ENCODE measurements at places on chromosomes 5 and 9. TPM values are rescaled to one million over a fixed set of nuclear protein-coding genes. Genes with fewer than 3 reads are reported as not detected.

The FAM81B gene
- total RNA-seq, result not detected

The BASP1 gene
- total RNA-seq, result not detected

The SLCO6A1 gene
- not detected for total RNA-seq

The LHX3 gene
- total RNA-seq, result not detected

The JADE2 gene
- 58.1 TPM for total RNA-seq

The SLC1A3 gene
- total RNA-seq, result 0.95 TPM

The FOXD4L4 gene
- not detected for total RNA-seq

The AQP3 gene
- total RNA-seq, result 326 TPM

The RAD17 gene
- total RNA-seq, result 18.4 TPM

The DCTN3 gene
- 70.1 TPM for total RNA-seq

The FGFR4 gene
- 43.0 TPM for total RNA-seq

The ADAMTS6 gene
- 13.2 TPM for total RNA-seq

The GARIN3 gene
- not detected for total RNA-seq

The FAM153A gene
- not detected for total RNA-seq

The ADGRD2 gene
- not detected for total RNA-seq

The LECT2 gene
- not detected for total RNA-seq

The IL13 gene
- total RNA-seq, result not detected

The NTNG2 gene
- total RNA-seq, result 0.18 TPM

The DNAJA1 gene
- 45.0 TPM for total RNA-seq

The SOX30 gene
- 1.8 TPM for total RNA-seq

The GHR gene
- 2.5 TPM for total RNA-seq

The ENC1 gene
- total RNA-seq, result 47.9 TPM

The GKAP1 gene
- 7.5 TPM for total RNA-seq

The LYRM7 gene
- 6.6 TPM for total RNA-seq

The CSF2 gene
- not detected for total RNA-seq

The FOXD4L5 gene
- not detected for total RNA-seq

The UGT3A1 gene
- total RNA-seq, result not detected

The GRXCR2 gene
- not detected for total RNA-seq

The PCDHGA3 gene
- not detected for total RNA-seq

Measured in Peyer's patch (tissue), 4 donors.